ENCODE measurements at places on chromosomes 6 and 20.

DNA sequence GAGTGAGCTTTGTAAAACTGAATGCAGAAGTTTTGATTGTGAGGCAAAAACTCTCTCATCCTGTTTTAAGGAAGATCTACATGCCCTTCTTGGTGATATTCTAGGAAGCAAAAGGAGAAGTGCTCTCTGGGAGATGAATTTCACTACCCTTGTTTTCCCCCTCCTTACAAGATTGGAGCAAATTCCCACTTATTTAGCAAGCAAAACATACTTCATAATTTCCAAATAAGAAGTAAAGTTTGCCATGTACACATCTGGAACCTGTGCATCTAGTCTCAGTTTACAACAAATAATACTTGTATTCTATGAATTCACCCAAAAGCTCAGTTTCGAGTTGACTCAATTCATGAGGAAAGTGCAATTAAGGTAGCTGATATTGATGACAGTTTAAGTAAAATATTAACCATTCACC lies 27.6 kb upstream of the IFNGR1 start:
- H3K4me1 ChIP-seq = no peaks in the 10 kb centered on the region
- DNase-seq = no peak
- H3K27ac ChIP-seq = no peak overlapping the region
- no peak overlapping the region for H3K4me3 ChIP-seq
- no peaks in the 10 kb centered on the region for H3K36me3 ChIP-seq
- H3K27me3 ChIP-seq = no peaks in the 10 kb centered on the region

DNA sequence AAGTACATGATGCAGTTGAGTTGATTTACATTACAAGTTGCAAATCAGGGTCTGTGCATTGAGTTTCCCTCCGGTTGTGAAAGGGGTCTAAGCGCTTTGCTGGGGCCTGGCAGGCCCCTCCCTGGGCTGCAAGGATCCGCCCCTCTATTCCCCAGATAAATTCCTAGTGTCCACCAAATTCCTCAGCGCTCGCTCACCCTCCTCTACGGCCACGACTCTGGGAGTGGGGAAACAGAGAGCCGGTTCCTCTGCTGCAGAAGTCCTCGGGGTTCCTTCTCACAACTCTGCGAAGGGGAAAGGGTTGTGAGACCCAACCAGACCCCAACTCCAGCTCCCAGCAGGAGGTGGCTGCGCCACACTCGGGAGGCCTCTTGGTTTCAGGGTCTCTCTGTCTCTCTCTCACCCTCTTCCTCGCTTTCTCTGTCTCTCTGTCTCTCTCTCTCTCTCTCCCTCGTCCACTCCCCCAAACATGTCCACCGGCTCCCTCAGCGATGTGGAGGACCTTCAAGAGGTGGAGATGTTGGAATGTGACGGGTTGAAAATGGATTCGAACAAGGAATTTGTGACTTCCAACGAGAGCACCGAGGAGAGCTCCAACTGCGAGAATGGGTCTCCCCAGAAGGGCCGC lies at the start of gene TCF21:
TCF21 (plus strand) TSS at position 185 of the 628 bp plus-strand sequence; CDS start at position 470, 285 bp downstream.
- H3K36me3 ChIP-seq = no peaks in the 10 kb centered on the region
- H3K27ac ChIP-seq = no peak within 1 kb of the TSS
- DNase-seq = no peak
- peaks cover 37% of the 10 kb centered on the region for H3K4me1 ChIP-seq
- H3K4me3 ChIP-seq = peak within 1 kb of the TSS; percentile 35

GRCh38 chr6:154830771-154831170 lies 97.6 kb downstream of the SCAF8 start:
- DNase-seq = no peak
- peaks cover 36% of the 10 kb centered on the region for H3K36me3 ChIP-seq
- no peaks in the 10 kb centered on the region for H3K27me3 ChIP-seq
- H3K4me1 ChIP-seq = peaks cover 11% of the 10 kb centered on the region
- no peak overlapping the region for H3K4me3 ChIP-seq

DNA sequence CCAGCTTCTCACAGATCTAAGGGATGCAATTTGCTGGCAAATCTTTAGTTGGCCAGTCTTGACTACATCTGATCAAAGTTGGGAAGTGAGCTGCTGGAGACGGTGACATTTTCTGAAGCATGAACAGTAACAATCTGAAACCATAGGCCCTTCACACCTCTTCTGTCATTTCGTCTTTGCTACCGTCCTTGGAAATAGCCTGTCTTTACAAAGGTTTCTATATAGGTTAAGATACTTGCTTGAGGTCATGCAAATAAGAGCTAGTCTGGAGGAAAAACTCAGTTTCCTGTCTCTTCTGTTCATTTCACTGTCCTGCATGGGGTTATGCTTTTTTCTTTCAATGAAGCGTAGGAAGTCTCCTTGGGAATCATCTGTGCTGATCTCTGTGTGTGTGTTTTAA lies 55.6 kb downstream of the CARMIL1 start:
- H3K27ac ChIP-seq = no peak overlapping the region
- no peak overlapping the region for H3K4me3 ChIP-seq
- no peaks in the 10 kb centered on the region for H3K27me3 ChIP-seq

DNA sequence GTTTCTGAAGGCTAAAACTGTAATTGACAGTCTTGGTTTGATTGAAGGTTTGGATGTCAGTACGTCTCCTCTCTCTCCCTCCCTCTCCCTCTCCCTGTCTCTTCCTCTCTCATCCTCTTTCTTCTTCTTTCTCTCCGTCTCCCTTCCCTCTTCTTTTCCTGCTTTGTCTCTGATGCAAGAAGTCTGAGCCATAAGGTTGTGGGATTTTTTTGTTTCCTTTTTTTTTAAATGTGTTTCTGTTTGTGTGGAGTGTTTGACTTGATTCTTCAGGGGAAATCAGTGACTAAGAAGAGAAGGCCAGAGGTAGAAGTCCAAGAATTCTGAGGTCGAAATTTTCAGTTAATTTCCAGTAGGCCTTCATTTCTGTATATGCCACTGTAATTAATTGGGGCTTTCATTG lies 111.9 kb downstream of the FOXO3 start:
- no peak for DNase-seq
- no peak overlapping the region for H3K4me3 ChIP-seq
- no peak overlapping the region for H3K27ac ChIP-seq
- peaks cover 37% of the 10 kb centered on the region for H3K4me1 ChIP-seq
- no peaks in the 10 kb centered on the region for H3K27me3 ChIP-seq

DNA sequence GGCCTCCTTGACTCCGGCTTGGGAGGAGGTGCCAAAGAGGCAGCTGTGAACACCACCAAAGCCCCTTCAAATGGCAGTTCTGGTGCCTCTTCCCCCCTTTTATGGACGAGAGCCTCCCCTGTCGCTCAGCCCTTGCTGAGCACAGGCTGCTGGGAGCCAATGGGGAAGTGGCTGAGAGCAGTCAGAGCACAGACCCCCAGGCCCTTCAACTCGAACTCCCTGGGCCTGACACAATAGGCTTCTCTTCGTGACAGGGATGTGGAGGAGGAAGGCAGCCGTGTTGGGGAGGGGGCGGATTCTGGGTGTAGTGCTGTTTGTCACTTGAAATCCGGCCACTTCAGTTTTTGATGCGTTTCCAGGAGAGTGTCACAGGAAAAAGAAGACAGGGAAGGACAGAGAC lies at the start of gene PDYN:
PDYN (minus strand) TSS at position 73 of the 400 bp plus-strand sequence. CDS start 10,974 bp downstream, outside the sequence.
- no peak within 1 kb of the TSS for H3K27ac ChIP-seq
- no peak for DNase-seq
- no peaks in the 10 kb centered on the region for H3K4me1 ChIP-seq
- H3K4me3 ChIP-seq = no peak within 1 kb of the TSS
- peaks cover 47% of the 10 kb centered on the region for H3K27me3 ChIP-seq

- H3K36me3 ChIP-seq = peaks cover 39% of the 10 kb centered on the region
- peak overlapping the region; percentile 60 for H3K27ac ChIP-seq
- H3K27me3 ChIP-seq = no peaks in the 10 kb centered on the region
- peaks cover 61% of the 10 kb centered on the region for H3K4me1 ChIP-seq
These were observed 36.9 kb upstream of the SUMO4 start for GRCh38 chr6:149363154-149363553.

DNA sequence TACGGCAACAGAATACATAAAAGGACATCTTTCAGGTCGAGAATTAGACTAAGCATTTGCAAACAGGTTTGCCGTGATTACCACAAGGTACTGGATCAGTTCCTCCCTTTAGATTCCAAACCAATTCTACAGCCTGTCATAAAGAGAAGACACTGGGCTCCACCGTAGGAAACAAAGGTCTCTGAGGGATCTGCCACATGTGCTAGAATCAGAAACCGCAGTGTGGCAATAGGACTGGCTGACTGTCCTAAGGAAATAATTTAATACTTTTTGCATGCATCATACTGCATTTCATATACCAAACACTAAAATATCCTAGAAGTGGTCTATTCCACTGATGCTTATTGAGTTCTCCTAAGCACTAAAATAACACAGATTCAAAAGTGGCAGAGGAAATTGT lies 59.2 kb downstream of the POPDC3 start:
- no peak overlapping the region for H3K4me3 ChIP-seq
- H3K36me3 ChIP-seq = no peaks in the 10 kb centered on the region
- peaks cover 17% of the 10 kb centered on the region for H3K27me3 ChIP-seq
- no peaks in the 10 kb centered on the region for H3K4me1 ChIP-seq

DNA sequence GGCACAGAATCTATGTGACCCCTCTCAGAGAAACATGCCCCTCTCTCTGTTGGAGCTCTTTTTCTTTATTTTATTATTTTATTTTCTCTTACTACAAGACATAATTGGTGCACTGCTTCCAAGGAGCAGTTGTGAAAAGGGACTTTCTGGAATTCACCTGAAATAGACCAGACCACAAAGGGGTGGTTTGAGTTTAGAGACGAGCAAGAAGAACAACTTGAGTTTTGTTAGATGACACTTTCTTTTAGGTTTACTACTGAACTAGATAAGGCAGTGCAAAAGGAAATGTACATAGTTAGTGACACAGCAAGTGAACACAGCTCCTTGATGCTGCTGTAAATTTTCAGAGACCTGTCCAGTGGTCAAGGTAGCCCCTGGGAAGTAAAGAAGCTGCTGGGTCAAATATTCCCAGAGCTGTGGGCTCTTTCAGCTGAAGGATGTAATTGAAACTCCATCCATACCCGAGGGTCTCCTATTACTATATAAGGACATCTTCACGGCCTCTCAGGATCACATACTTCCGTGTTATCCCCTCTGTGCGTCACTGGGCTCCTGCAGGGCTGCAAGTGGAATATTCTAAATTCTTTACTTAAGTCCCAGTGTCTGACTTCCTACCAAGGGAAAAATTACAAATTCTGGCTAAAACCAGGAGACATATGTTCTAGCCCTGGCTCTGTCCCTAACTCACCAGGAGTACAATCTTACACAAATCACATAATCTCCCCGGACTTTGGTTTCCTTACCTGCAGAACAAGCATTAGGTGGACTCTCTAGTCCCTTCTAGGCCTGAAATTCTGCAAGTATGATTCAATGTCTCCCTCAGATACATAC lies 69.1 kb upstream of the ADTRP start:
- no peak overlapping the region for H3K27ac ChIP-seq
- H3K36me3 ChIP-seq = no peaks in the 10 kb centered on the region
- no peak overlapping the region for H3K4me3 ChIP-seq
- H3K27me3 ChIP-seq = no peaks in the 10 kb centered on the region
- no peak for DNase-seq

DNA sequence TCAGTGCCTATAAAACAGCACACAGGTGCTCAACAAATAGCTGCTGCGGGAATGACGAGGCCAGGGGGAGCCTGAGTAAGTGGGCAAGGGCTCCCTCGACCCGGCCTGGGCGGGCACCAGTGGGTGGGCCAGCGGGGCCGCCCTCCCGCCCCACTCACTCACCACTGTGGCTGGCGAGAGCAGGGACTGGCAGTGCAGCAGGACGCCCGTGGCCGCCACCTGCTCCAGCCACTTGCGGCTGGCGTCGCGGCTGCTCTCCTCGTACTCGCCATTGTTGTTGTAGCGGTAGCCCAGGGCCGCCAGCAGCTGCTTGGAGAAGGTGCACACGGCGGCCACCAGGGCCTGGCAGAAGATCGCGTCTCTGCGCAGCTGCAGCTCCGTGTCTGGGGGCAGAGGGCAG lies 191.5 kb downstream of the PREX1 start:
- H3K4me1 ChIP-seq = peaks cover 4% of the 10 kb centered on the region
- no peaks in the 10 kb centered on the region for H3K27me3 ChIP-seq
- H3K4me3 ChIP-seq = no peak overlapping the region
- H3K36me3 ChIP-seq = peaks cover 1% of the 10 kb centered on the region

DNA sequence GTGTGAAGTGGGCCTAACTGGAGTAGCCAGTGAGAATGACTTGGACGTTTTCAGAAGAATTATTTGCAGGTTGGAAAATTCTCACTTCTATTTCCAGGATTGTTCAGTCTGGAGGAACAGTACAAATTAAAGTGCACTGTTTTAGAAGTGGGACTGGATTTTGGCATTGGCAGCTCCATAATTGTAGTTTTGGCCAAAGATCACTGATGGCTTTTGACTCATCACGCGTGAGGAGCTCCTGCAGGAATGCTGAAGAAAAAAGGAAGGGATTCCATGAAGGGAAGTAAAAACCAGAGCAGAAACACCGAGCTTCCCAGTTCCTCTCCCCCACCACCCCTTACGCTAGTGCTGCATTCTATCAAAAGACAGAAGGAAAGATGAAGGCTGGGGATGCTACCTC lies 103.5 kb downstream of the JARID2 start:
- no peak overlapping the region for H3K27ac ChIP-seq
- H3K4me1 ChIP-seq = peaks cover 85% of the 10 kb centered on the region
- H3K36me3 ChIP-seq = peaks cover 4% of the 10 kb centered on the region
- H3K4me3 ChIP-seq = no peak overlapping the region
- no peaks in the 10 kb centered on the region for H3K27me3 ChIP-seq

DNA sequence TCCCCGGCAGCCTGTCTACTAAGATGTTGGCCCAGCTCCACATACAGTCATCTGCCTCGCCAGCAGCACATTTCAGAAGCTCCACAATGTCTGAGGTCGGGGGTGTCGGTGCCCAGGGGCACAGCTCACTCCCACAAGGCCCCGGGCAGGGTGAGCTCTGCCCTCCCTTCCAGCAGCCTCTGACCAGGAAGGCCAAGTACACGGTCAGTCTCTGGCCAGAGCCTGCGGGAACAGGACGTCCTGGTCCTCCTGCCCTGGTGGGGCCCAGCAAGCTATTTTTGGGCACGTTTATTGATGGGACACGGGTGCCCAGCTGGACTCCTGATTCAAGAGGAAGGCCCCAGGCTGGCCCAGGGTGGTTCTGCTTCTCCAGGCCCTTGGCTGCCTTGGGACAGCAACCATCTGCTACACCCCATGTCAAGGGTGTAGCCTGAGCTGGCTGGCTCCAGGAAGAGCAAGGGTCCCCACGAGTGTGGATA lies 114.9 kb upstream of the PTPN1 start:
- DNase-seq = no peak
- H3K27ac ChIP-seq = no peak overlapping the region
- no peaks in the 10 kb centered on the region for H3K27me3 ChIP-seq
- H3K36me3 ChIP-seq = no peaks in the 10 kb centered on the region
- peaks cover 3% of the 10 kb centered on the region for H3K4me1 ChIP-seq

DNA sequence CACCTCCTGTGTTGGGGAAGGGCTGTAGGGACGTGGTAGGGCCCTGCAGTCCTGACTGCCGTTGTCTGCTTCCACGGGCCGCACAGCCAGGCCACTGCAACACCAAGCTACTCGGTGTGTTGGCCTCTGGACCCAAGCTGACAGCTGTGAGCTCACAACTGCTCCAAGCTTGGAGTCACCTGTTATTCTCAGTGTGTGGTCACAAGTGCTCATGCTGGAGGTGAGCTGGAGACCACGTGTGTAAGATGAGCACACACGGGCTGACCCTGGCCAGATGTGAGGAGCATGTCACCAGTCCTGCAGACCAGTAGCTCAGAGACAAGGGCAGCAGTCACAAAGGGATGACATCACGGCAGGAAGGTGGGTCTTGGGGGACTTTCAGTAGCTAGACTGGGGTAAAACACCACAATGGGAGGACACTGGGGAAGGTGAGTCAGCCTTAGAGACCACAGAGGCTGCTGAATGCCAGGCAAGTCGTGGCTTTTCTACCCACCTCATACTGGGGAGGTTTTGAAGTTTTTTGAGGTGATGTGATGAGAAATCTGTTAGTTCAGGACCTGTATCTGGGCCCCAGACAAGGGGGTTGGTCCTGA lies 87.3 kb downstream of the FAM120B start:
- H3K27ac ChIP-seq = peak overlapping the region; percentile 77
- no peaks in the 10 kb centered on the region for H3K27me3 ChIP-seq
- H3K4me3 ChIP-seq = no peak overlapping the region
- peaks cover 39% of the 10 kb centered on the region for H3K36me3 ChIP-seq
- peaks cover 4% of the 10 kb centered on the region for H3K4me1 ChIP-seq
